Activated CD8-positive, alpha-beta T cell treated with anti-CD3 and anti-CD28 coated beads, Interleukin-2, amount 10 ng/mL, durations not matched to agents 7 days and 5 days (primary cell): ENCODE measurements at places on chromosomes 16 and 17.

- H3K4me3 ChIP-seq = no peak overlapping the region
- H3K27ac ChIP-seq = no peak overlapping the region
Observed at GRCh38 chr16:1580256-1580655, 31.6 kb downstream of the IFT140 start.

DNA sequence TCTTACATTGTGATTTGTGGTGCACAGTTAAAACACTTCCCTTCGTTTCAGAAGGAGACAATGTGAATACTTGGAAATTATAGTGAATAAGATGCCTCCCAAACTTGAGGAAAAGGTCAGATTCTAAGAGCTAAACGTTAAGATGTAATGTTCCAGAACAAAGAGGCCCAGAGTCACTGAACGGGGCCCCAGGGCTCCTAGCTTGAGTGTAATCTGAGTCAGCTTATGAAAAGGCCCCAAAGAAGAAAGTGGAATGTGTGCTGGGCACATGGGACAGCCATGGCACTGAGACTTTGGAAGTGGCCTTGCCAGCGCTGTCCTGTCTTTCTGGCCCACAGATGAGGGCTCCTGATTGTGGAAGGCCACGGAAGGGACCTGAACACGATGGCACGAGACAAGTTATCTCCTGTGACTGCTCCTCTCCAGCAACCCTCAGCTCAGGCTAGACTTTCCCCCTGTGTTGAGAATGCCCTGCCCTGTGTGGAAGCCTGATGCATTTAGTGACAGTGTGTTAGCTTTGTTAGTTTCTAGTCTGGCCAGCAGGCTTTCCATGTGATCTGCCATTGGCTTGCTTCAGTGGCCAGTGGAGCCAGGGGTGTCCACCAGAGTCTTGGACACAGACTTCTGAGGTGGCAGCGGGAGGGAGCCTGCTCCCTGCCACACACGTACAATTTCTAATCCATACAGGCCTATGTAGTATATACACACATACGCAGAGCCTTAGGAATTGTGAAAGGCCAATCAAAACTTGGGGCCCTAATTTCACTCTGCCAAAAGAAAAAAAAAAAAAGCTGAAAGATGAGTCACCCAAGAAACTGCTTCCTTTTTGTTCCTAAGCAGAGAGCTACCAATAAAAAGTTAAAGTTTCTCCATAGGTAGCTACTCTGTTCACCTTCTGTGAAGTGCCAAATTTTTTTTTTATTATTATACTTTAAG, 13.1 kb downstream of the SPATA33 start:
- peaks cover 12% of the 10 kb centered on the region for H3K4me1 ChIP-seq
- H3K4me3 ChIP-seq = no peak overlapping the region
- no peak overlapping the region for H3K27ac ChIP-seq
- H3K36me3 ChIP-seq = peaks cover 4% of the 10 kb centered on the region
- H3K27me3 ChIP-seq = no peaks in the 10 kb centered on the region
- no peak for DNase-seq

DNA sequence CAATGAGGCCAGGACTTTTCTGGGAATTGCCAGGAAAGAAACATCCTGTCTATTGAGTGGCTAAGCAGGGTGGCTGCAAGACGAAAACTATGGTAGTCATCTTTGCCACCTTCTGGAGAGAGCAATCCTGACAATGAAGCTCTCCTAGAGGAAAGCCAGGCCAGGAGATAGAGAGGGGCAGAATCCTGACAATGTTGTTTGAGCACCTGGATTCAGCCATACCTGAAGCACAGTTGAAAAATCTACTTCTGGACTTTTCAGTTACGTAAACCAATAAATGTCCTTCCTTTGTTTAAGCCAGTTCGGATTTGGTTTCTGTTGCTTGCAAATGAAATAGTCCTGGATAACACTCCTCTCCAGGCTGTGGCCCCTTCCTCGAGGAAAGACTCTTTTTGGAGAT, 9.4 kb downstream of the P2RX1 start:
- H3K27ac ChIP-seq = no peak overlapping the region
- no peaks in the 10 kb centered on the region for H3K27me3 ChIP-seq
- peaks cover 17% of the 10 kb centered on the region for H3K4me1 ChIP-seq
- no peak overlapping the region for H3K4me3 ChIP-seq

DNA sequence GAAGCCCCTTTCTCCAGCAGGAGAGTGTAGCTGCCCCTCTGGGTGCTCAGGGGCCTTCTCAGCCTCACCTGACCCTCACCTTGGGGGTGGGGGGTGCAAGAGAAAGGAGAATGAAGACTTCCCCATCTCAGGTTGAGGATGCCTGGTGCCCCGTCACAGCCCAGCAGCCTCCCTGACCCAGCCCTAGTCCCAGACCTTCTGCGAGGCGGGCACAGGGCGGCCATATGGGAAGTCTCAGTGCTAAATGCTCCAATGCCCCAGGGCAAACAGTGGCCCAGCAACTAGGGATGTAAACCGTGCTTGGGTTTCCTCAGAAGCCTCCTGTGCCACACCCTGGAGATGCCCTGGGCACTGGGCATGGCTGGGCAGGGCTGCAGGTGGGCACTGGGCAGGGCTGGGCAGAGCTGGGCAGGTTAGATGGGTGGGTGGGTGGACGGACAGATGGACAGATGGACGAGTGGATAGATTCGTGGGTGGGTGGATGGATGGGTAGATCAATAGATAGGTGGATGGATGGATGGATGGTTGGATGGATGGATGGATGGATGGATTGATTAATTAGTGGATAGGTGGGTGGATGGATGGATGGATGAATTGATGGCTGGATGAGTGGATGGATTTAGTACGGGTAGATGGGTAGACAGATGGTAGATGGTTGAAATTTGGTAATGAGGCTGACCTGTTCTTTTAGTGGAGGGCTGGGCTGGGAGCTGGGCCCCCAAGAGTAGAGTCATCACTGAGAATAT, 16.8 kb downstream of the TPSD1 start:
- H3K36me3 ChIP-seq = no peaks in the 10 kb centered on the region
- no peak overlapping the region for H3K4me3 ChIP-seq
- H3K27me3 ChIP-seq = peaks cover 2% of the 10 kb centered on the region

DNA sequence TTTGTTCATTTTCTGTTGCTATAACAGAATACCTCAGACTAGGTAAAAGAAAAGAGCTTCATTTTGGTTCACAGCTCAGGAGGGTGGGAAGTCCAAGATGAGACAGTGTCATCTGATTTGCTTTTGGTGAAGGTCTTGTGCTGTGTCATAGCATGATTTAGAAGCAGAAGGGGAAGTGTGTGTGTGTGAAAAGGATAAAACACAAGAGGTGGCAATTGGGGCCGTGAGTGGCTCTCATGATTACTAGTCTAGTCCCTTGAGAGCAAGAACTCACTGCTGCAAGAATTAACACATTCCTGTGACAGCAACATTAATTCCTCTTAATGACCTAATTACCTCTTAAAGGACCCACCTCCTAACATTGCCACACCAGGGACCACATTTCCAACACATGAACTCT, 8.3 kb downstream of the SLC35G3 start:
- DNase-seq = peak; percentile 12
- no peak overlapping the region for H3K27ac ChIP-seq
- H3K4me1 ChIP-seq = peaks cover 48% of the 10 kb centered on the region
- H3K27me3 ChIP-seq = no peaks in the 10 kb centered on the region
- H3K36me3 ChIP-seq = peaks cover 4% of the 10 kb centered on the region

GRCh38 chr17:39679521-39680192, 8.2 kb downstream of the PGAP3 start:
- peak overlapping the region; percentile 91 for H3K27ac ChIP-seq
- H3K4me1 ChIP-seq = peaks cover 61% of the 10 kb centered on the region
- H3K27me3 ChIP-seq = no peaks in the 10 kb centered on the region
- H3K36me3 ChIP-seq = peaks cover 18% of the 10 kb centered on the region

DNA sequence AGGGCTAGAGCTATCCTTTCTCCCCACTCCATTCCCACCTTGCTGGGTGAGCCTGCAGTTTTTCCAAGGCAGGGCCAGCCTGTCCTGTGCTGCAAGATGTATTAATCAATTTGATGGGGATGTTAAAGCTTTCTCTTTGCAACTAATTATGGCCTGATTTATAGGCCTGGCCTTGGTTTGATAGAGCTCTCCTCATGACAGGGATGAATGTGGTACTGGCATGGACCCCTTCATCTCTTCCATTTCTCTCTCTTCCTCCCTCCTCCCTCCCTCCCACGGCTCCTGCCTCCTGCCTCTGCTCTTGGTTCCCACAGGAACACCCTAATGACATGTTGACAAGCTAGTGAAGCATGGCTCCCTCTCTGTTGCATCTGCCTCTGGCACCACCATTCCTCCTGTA, 47.2 kb upstream of the SKAP1 start:
- H3K27me3 ChIP-seq = peaks cover 2% of the 10 kb centered on the region
- no peaks in the 10 kb centered on the region for H3K36me3 ChIP-seq
- peak overlapping the region; percentile 76 for H3K27ac ChIP-seq
- H3K4me1 ChIP-seq = peaks cover 27% of the 10 kb centered on the region
- no peak for DNase-seq
- no peak overlapping the region for H3K4me3 ChIP-seq

GRCh38 chr16:78485188-78485916, 385.9 kb downstream of the WWOX start:
- H3K27me3 ChIP-seq = no peaks in the 10 kb centered on the region
- H3K27ac ChIP-seq = no peak overlapping the region
- no peak for DNase-seq
- no peaks in the 10 kb centered on the region for H3K4me1 ChIP-seq
- no peaks in the 10 kb centered on the region for H3K36me3 ChIP-seq
